ENCODE measurements at places on chromosomes 6 and 20. TPM values are rescaled to one million over a fixed set of nuclear protein-coding genes. Genes with fewer than 3 reads are reported as not detected.

- no peak for DNase-seq
These were observed 23.4 kb upstream of the FRMD1 start for GRCh38 chr6:168102315-168102985.

GRCh38 chr6:144285798-144286502 lies 815 bp downstream of the UTRN start:
- DNase-seq = peak; percentile 30

- no peak for DNase-seq
These were observed 675.1 kb upstream of the MMS22L start for GRCh38 chr6:97958134-97958533.

- peak; percentile 38 for DNase-seq
These were observed 19.0 kb downstream of the STX16 start for GRCh38 chr20:58670102-58670501.

GRCh38 chr6:86888301-86888700 lies 49.0 kb upstream of the HTR1E start:
- DNase-seq = no peak

DNA sequence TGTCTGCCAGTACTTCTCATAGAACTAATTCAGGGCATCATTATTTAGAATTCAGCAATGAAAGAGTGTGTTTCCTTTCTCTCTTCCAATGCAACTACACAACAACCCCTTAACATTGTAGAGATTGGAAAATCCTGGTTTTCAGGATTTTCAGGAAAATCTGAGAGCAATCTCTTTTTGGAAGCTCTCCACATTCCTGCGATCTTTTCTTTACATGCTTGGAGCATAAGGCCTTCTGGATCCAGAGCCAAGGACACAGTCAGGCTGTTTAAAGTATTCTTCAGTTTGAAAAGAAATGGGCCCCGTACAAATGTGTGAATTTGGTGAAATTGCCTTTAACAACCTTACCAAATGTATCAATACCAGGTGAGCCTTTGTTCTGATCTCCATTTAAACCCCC lies 469.7 kb downstream of the PKHD1 start:
- no peak for DNase-seq

GRCh38 chr20:57672164-57672563 lies 37.7 kb downstream of the PMEPA1 start:
- peak; percentile 10 for DNase-seq

DNA sequence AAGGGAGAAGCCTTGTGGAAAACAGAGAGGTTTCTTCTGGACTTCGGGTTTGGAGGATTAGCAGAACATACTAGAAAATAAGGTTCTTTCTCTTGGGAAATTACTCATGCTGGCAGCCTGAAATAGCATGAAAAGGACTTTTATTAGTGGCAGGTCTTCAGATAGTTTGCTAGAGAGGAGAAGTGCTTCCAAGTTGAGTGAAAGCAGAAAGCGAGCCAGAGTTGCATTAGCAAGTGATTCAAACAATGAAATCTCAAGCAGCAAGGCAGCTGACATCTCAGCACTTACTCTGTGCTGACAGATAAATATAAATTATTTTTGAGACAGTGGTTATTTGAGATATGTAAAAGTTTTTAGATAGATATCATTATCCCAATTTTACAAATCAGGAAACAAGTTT lies 91.9 kb downstream of the PLCB4 start:
- no peak for DNase-seq

- DNase-seq = no peak
These were observed 168.5 kb upstream of the AKIRIN2 start for GRCh38 chr6:87870556-87870955.

DNA sequence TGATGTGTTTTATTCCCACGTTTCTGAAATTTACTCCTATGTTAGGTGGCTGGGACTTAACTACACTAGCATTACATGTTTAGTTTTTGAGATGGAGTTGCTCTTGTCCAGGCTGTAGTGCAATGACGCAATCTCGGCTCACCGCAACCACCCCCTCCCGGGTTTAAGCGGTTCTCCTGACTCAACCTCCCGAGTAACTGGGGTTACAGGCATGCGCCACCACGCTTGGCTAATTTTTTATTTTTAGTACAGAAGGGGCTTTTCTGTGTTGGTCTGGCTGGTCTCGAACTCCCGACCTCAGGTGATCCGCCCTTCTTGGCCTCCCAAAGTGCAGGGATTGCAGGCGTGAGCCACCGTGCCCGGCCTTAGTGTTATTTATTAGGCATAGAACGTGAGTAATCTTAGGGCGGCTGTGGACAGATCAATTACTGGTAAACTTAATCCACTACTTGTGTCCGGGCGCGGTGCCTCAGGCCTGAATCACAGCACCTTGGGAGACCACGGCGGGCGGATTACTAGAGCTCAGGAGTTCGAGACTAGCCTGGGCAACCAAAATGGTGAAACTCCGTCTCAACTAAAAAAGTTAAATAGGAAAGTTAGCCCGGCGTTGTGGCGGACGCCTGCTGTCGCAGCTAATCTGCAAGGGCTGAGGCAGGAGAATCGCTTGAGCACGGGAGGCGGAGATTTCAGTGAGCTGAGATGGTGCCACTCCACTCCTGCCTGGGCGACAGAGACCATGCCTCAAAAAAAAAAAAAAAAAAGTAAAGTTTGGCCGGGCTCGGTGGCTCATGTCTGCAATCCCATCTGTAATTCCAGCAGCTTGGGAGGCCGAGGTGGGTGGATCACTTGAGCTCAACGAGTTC lies 123.7 kb upstream of the BTN3A2 start:
- peak; percentile 87 for DNase-seq

GRCh38 chr6:50962213-50962759 lies 143.6 kb downstream of the TFAP2B start:
- DNase-seq = no peak

ENPP4 gene
- total RNA-seq = under 0.01 TPM

HFE gene
- total RNA-seq = 14.9 TPM

ECHDC1 gene
- total RNA-seq = 114 TPM

HAO1 gene
- total RNA-seq = not detected

CFB gene
- total RNA-seq = 1.8 TPM

ATXN1 gene
- 13.9 TPM for total RNA-seq

COL10A1 gene
- total RNA-seq = not detected

FAM110A gene
- total RNA-seq = 0.56 TPM

SAMD10 gene
- 0.54 TPM for total RNA-seq

All from IMR-90 (cell line).